ENCODE measurements at places on chromosomes 1 and 21.

DNA sequence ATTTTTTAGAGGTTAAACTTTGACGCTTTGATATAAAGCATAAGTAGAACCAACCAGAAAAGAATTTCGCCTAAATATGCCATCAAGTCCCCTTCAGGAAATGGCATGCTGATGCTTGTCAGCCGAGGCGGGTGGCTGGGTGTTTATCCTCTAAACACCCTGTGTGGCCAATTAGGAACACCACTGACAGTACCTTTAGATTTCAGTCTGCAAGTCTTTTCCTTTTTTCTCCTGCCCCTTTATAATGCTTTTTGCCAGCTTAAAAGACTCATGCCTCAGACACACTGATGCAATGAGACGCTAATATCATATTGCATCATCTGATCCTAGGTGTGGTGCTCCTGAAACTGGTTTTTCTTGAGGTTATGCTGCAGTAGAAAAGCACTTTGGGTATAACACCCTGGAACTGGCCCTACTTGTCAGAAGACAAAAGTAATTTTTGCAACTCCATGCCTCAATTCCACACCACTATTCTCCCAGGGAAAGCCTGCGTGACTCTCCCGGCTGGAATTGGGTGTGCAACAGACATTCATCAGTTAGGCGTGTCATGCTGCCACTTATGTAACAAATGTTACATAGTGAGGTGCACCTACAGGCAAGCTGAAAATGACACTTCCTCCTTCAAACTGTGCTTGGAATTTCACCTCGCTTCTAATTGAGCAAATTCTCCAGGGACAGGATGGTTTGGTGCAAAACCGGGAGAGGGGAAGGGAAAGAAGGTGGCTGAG, 2.0 kb upstream of the RCC2 start:
- DNase-seq, result no peak

- no peak for DNase-seq
Observed at GRCh38 chr1:16189003-16189402, 23.4 kb downstream of the ARHGEF19 start.

GRCh38 chr1:203985676-203986075, 87.2 kb upstream of the SOX13 start:
- no peak for DNase-seq

GRCh38 chr1:185156288-185156853, 382 bp downstream of the TRMT1L start:
- DNase-seq, result no peak

- no peak for DNase-seq
Observed at GRCh38 chr21:15042531-15042930, 22.3 kb downstream of the NRIP1 start.

DNA sequence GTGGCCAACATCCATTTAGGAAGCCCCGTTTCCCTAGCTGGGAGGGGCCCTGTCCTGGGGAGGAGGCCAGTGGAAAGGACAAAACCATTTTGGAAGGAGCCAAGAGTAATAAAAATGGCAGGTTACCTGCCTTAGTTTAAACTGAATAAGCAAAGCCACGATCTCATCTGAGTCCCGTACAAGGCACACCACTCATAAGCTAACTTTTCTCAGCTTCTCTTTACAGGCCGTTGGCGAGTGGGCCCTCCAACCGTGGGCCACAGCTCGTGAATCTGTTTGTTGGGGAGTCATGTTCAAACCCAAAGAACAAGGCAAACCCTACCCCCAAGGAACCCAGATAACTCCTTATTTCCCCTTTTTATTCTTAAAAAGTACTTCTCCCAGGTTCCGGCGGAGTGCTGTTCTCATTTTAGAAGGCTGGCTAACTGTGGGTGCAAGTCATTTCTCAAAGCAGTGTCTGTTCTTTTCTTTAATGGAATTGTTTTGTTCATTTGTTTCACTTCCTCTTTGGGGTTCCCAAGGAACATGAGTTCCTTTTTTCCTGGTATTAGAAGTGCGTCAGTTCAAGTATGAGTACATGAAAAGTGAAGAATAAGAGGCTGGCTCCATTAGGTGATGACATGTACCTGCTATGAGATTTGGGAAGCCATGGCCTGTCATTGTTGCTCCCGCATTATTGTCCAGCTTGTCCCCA, 89.0 kb downstream of the PSMG1 start:
- DNase-seq, result no peak

DNA sequence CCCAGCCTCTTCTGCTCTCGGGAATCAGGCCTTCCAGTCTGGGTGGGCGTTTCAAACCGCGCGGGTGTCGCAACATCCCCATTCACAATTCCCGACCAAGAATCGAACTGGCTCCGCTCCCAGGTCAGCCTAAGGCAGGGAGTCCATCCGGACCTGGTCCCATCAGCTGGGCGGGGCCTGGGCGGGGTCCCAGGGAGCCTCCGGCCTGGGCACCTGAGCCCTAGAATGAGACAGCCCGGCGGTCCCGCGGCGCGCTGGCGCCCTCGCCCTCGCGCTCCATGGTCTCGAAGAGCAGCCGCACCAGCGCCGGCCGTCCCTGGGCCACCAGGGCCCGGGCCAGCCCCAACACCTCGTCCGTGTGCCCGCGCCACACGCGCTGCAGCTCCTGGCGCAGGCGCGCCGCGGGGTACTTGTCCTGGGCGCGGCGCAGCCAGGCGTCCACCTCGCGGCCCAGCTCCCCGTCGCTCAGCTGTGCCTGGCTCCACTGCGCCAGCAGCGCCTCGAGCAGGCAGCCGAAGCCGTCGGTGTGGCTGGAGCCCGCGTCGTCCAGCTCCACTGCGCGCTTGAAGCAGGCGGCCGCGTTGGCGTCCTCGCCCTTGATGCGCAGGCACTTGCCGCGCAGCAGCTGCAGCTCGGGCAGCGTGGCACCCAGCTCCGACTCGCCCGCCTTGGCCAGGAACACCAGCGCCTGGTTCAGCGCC, 16.9 kb upstream of the PARS2 start:
- DNase-seq, result no peak

DNA sequence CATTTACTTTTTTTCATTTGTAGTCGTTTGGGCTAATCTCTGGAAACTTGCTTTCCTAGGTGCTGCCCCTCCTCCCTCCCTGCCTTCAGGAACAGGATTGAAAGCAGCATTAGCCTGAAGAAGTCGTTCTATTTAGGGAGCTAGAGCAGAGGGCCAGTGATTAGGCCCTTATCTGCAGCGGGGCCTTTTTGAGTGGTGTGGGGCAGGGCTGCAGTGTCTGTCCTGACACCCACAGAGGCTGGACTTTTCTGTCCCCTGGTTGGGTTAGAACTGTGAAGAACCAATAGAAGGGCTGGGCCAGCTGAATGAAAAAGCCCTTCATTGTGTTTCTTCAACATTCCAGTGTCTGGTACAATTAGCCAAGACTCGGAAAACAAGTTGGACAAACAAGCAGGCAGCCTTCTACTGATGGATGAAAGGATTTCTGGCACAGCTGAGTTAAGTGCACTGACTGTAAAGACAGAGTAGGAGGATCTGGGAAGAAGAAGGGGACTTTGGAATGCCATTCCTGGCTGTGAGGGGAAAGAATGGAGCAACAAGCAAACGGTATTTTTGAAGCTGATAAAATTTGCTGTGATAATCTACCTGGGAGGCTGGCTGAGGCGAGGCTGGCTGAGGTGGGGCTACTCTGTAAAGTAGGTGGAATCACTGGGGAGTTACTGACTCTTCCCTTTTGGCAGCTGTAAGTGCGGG, 9.7 kb downstream of the MACF1 start:
- no peak for DNase-seq

DNA sequence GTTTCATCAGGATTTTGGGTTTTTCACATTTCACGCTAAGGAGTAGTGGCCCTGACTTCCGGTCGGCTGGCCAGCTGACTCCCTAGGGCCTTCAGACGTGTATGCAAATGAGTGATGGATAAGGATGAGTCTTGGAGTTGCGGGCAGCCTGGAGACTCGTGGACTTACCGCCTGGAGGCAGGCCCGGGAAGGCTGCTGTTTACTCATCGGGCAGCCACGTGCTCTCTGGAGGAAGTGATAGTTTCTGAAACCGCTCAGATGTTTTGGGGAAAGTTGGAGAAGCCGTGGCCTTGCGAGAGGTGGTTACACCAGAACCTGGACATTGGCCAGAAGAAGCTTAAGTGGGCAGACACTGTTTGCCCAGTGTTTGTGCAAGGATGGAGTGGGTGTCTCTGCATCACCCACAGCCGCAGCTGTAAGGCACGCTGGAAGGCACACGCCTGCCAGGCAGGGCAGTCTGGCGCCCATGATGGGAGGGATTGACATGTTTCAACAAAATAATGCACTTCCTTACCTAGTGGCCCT, 23.1 kb upstream of the TNFRSF1B start:
- no peak for DNase-seq
